ENCODE measurements at places on chromosomes 13 and 19. TPM values are rescaled to one million over a fixed set of nuclear protein-coding genes. Genes with fewer than 3 reads are reported as not detected.

GRCh38 chr13:73987618-73988017 is 146.6 kb downstream of the KLF12 start:
- no peak for DNase-seq

DNA sequence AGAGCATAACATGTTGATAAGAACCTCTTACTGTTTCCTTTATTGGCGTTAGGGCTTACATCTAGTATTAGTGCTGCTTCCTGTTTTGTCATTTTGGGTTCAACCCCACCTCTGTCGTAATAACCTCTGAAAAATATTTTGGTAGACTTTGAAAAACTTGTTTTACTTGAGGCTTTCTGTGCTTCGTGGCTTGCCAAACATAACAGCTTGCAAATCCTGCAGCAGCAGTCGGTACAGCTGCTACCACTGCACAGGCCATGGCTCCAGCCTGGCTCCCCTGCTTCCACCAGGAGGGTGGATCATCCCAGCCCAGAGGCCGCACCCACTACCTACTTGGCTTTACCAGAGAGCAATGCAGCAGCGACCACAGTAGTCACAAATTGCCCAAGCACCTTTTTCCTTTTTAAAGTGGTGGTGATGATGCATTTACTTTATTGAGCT is 11.8 kb upstream of the CEACAM4 start:
- no peak for DNase-seq

DNA sequence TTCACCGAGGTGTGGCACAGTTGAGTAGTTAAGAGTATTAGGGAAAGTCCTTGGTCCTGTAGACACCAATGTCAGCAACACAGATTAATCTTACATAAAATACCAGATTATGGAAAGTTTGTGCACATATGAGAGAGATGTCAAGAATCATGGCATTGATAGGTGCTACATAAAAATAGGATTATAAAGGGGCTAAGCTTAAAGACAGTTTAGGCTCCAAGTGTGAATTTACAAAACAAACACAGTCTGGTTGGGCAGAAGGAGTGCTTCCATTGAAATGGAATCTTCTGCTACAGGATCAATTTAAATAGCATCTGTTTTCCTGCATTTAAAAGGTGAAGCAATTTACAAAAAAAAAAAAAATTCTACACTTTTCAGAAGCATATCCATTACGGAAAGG is 292.9 kb downstream of the DNAJC15 start:
- no peak for DNase-seq

GRCh38 chr19:38737281-38737865 is 6.9 kb downstream of the CAPN12 start:
- DNase-seq, result no peak

DNA sequence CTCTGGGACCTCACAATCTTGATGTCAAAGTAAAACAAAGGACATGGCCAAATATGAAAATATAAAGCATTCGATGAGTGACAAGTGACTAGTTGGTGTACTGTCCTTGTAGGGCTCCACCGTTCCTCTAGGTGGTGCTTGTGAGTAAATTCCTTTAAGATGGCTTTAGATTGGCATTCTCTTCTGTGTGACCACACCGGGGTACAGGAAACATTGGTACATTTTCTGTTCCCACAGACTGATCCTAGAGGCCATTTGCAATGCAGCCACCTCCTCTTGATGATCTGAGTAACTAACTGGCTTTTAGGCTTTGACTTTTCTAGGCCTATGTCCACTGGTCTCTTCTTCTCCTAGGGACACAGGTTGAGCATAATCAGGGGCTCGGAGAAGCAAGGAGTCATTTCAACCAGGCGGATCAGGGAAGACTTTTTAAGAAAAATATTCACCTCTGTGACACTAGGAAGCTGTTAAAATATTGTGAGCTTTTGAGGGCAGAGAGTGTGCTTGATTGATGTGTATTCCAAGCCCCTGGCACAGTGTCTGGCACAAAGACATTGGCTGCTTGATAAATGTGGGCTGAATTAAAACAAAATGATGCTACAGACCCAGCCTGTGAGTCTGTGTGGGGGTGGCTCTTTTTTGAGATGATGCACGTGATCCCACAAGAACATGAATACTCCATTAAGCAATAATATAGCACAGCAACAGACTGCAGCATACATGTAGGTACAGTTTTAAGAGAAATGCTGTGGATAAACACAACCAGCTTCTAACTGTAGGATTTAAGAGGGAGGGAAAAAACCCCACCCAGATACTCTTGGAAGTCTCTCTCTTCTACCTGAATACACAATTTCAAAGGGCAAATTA is 21.0 kb downstream of the EPSTI1 start:
- no peak for DNase-seq

GRCh38 chr13:111518161-111518792 is 197.8 kb downstream of the TEX29 start:
- no peak for DNase-seq

DNA sequence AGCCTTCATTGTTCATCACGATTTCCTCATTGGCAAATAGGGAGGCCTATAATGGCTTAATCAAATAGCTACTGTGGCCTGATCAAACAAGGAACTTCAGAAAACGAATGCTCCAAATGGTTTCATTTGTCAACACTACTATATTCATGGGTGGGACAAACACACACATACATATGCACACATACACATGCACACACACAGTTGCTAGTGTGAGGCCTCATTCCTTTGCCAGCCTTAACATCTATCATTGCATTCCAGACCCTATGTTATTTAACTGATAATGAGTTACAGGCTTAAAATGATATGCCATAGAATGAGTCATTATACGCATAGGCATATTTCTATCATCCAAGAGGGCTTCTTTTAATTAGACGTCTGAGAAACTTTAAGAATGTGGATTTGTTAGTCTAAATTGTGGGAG is 140.2 kb downstream of the KLF5 start:
- DNase-seq, result no peak

GRCh38 chr13:64755961-64756360 is 2474.2 kb downstream of the PCDH9 start:
- no peak for DNase-seq

- no peak for DNase-seq
Observed at GRCh38 chr19:19062454-19063182, 1.2 kb upstream of the SLC25A42 start.

GRCh38 chr13:99446242-99446641 is 55.0 kb upstream of the TM9SF2 start:
- DNase-seq, result no peak

- DNase-seq, result no peak
Observed at GRCh38 chr19:28394725-28395124, 818.2 kb downstream of the UQCRFS1 start.

- DNase-seq, result no peak
Observed at GRCh38 chr19:5154129-5154798, 185.4 kb downstream of the KDM4B start.

DNA sequence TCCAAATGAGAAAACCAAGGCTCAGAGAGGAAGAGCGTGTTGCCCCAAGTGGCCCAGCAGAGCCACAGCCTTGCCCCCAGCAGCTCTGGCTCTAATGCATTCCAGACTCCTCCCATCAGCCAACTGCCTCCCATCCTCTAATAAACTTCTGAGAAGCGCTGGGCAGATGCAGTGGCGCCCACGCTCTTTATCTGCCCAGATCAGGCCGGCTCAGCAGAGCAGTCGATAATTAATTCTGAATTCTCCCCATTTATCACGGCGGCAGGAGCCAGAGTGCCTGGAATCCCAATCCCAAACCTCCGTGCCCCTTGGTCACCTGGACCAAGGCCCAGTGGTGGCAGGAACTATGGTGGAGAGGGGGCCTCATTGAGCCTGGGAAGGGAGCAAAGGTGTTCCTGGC is 13.9 kb downstream of the TINCR start:
- DNase-seq, result no peak

DNA sequence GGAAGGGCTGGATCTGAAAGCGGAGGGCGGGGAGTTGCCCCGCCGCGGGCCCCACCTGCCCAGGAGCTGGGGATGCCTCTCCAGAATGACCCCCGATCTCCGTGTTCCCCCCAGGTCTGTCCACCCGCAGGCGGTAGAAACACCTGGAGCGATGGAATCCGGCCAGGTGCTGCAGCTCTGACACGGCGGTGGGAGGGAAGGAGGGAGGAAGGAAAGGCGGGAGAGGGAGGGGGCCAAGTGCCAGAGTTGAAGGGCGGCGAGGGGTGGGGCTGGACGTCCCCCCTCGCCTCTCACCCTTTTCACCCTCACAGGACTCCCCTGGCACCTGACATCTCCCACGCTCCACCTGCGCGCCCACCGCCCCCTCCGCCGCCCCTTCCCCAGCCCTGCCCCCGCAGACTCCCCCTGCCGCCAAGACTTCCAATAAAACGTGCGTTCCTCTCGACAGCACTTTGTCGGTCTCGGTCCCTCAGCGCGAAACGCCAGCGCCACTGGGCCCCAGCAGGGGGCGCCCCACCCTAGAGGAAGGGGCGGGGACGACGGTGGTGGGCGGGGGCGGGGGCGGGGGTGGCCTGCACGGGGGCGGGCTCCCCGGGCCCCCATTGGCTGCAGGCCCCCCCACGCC is 337 bp upstream of the FXYD7 start:
- no peak for DNase-seq

GRCh38 chr13:114118086-114118485 is 14.3 kb downstream of the RASA3 start:
- DNase-seq, result no peak

DNA sequence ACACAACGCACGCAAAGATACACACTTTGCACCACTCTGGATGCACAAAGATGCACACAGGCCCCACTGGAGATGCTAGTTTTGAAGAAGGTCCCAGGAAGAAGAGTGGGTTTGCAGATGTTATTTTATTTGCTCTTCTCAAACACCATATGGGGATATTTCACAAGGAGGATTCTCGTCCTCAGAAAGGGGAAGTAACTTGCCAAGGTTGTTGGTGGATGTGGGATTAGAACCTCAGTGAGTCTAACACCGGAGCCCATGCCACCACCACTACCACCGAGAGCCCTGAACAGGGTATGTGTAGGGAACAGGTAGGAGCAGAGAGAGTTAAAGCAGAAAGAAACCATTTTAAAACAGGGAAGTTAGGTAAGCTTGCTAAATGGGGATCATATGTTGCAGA is 9.6 kb upstream of the CEACAM6 start:
- DNase-seq, result no peak

- DNase-seq, result no peak
Observed at GRCh38 chr13:37914781-37915391, 45.3 kb upstream of the TRPC4 start.

GRCh38 chr13:30829833-30830637 is 76.0 kb upstream of the MEDAG start:
- DNase-seq, result no peak

DNA sequence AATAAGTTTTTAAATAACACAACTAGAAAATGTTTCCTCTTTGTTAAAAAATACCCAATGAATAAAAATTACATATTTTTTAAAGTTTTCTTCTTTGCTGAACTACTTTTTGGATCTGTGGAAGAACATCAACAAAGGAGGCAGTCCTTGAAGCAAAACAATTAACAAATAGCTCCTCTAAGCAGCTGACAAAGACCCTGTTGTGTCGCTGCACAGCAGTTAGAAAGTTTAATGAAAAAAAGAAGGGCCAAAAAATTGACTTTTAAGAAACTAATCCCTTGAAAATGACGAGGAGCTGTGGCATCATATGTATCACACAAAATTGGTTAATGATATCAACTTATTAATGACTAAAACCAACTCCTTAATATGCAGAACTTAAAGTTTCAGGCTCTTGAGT is 72.1 kb downstream of the SLITRK1 start:
- no peak for DNase-seq

- no peak for DNase-seq
Observed at GRCh38 chr13:45863709-45864590, 12.4 kb upstream of the SIAH3 start.

DNA sequence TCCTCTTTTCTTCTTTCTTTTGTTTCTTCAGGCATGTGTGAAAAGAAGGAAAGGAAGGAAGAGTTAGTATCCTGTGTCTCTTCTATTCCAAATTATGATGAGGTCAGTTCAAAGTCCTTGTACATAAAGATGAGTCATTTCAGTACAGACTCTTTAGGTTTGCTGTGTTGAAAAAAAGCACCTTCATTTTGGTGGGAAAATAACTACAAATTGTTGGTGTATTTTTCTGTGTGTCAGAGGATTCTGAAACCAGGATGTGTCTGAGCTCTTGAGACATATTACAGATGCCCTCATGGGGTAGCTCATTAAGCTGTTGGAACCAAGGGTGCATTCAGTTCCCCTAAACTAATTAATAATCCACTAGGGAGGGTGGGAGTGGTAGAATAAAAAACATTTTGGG is 5.8 kb upstream of the HSPH1 start:
- DNase-seq, result no peak

DNA sequence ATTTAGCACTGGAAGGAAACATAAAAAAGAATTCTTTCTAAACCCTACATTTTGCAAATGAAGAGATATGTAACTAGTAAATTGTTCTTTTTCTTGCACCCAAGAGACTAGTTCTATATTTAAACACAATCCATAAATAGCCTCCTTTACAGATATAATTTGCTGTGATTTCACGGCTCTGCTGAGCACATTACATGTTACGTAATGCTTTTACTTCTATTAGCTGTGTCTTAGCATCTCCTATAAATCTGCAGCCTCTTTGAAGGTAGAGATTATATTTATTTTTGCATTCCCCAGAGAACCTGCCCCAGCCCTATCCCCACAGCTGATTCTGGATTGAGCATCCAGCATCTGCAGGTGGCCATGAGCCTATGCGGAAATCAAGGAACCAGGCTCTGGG is 32.2 kb downstream of the LACC1 start:
- no peak for DNase-seq

GRCh38 chr19:23993440-23993839 is 78.8 kb downstream of the ZNF726 start:
- no peak for DNase-seq

GRCh38 chr19:14347999-14348889 is 33.0 kb upstream of the ADGRE5 start:
- DNase-seq, result no peak

GRCh38 chr19:1170938-1171754 is 2.9 kb downstream of the SBNO2 start:
- no peak for DNase-seq

The CYP2A7 gene
- not detected for total RNA-seq

The AP1M2 gene
- 39.7 TPM for total RNA-seq

The IZUMO2 gene
- not detected for total RNA-seq

The ACER1 gene
- not detected for total RNA-seq

The TRPC4 gene
- 7.0 TPM for total RNA-seq

The BST2 gene
- total RNA-seq, result 18.6 TPM

The KLK3 gene
- total RNA-seq, result not detected

The STARD13 gene
- total RNA-seq, result 8.9 TPM

The SLC25A41 gene
- total RNA-seq, result not detected

The RXFP2 gene
- total RNA-seq, result not detected

The VSTM2B gene
- not detected for total RNA-seq

All from epithelial cell of proximal tubule (primary cell).